ENCODE measurements at places on chromosomes 3 and 15.

DNA sequence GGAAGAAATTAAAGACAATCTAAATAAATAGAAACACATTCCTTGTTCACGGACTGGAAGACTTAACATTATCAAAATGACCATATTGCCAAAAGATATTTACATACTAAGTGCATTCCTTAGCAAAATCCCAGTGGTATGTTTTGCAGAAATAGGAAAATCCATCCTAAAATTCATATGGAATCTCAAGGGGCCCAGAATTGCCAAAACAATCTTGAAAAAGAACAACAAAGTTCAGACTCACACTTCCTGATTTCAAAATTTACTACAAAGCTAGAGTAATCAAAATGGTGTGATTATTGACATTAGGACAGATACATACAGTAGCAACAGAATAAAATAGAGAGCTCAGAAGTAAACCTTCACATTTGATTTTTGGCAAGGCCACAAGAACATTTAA lies 515.5 kb downstream of the OCA2 start:
- no peak for DNase-seq

GRCh38 chr3:112634786-112635541 lies 6.0 kb downstream of the CCDC80 start:
- DNase-seq: no peak

- no peak for DNase-seq
Measured at GRCh38 chr3:37668818-37669610, 192.7 kb upstream of the CTDSPL start.

- DNase-seq: no peak
Measured at GRCh38 chr15:99359769-99360168, 108.5 kb downstream of the LRRC28 start.

DNA sequence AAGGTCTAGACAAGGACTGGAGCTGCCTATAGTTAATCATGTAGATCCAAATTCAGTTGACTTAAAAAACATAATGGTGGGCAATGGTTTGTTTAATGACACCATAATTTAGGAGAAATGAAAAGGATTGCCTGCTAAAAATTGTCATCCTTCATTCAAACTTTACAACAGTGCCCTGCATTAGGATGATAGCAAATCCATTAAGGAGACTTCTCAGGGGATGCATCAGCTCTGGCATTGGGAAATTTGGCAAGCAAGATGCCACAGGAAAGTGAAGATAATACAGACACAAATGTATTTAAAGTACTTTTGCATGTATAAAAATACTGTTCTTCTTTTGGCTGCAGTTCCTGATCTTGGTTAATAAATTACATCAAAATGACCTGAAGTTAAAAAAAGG lies 93.1 kb upstream of the SKOR1 start:
- no peak for DNase-seq

GRCh38 chr15:70093481-70094319 lies 4.0 kb downstream of the TLE3 start:
- DNase-seq: no peak

- no peak for DNase-seq
Measured at GRCh38 chr3:12046406-12046805, 42.2 kb downstream of the SYN2 start.

DNA sequence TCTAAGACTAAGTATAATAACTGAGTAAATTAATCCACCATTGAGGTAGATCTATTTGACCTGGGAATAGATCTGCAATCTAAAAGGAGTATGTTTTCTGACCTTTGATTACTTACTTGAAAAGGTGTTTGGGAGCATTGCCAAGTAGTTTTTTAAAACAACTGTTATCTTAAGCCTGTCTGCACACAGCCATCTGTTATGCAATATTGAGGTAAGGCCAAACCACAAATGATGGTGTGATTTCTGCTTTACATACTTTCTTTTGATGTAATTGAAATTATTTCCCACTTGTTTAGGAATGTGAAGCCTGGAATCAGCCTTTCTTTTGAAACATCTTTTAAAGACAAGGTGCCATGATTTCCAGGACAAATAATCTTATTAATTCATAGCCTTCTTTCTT lies 274.0 kb downstream of the BBX start:
- no peak for DNase-seq

DNA sequence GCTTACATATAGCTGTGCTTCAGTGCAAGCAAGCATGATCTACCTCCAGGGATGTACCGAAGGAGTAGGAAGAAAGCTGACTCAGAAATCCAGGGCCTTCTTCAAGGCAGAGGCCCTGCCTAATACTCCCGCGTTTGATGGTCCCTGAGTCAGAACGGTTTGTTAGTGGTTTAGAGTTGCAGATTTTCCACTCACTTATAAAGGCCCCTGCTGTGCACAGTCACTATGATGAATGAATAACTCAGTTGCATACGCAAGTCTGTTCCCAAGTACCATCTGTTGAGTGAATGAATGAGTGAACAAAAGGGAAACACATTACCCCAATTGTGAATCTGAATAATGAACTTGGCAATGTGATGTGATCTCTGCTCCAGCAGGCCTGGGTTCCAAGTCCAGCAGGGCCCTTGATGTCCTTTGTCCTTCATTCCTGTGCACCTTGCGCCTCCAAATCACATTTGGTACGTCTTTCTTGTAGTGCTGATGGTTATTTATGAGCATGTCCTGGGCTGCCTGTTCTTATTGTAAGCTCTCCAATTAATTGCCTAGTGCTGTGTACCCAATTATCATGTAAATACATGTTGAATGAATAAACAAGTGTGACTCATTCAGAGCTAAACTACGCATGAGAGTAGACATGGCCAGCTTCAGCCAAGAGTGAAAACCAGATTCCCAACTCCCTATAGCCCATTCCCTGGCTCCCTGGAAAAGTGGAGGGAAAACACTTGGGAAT lies 85.3 kb upstream of the LIMD1 start:
- DNase-seq: peak; percentile 60

- DNase-seq: no peak
Measured at GRCh38 chr3:29537889-29538609, 257.2 kb downstream of the RBMS3 start.

GRCh38 chr15:34064438-34064837 lies 25.4 kb upstream of the AVEN start:
- no peak for DNase-seq

DNA sequence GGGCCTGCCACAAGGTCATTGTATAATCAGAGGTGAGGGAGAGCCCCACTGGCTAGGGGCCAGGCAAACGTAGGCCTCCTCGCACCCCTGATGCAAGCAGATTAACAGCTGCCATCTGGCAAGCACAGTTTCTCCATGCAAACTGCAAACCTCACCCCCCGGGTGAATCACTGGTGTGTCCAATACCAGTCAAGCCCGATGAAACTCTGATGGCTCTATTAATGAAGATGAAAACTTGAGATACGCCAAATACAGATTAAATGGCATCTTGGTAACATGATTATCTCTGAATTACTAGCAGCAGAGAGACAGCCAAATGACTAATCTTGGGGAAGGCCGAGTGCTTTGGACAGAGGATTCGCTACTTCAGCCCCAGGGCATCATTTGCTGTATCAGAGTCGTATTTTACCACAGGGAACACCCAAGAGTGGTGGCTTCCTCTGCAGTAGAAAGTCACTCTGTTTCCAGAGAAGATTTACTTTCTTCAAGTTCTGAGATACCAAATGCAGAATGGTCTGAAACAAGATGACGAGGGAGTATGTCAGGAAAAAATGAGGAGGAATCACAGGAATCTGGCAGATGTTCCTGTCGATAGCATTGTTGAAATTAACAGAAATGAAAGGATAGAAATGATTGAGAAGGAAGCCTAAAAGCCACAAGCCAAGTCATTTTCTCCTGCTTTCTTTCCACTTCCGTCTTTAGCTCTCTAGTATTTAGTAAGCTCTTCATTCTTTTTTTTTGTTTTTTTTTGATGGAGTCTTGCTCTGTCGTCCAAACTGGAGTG lies 96.2 kb upstream of the NR2F2 start:
- no peak for DNase-seq

GRCh38 chr15:83324799-83325198 lies 40.3 kb upstream of the BNC1 start:
- no peak for DNase-seq

GRCh38 chr15:92938387-92938786 lies 38.3 kb downstream of the CHD2 start:
- DNase-seq: no peak

DNA sequence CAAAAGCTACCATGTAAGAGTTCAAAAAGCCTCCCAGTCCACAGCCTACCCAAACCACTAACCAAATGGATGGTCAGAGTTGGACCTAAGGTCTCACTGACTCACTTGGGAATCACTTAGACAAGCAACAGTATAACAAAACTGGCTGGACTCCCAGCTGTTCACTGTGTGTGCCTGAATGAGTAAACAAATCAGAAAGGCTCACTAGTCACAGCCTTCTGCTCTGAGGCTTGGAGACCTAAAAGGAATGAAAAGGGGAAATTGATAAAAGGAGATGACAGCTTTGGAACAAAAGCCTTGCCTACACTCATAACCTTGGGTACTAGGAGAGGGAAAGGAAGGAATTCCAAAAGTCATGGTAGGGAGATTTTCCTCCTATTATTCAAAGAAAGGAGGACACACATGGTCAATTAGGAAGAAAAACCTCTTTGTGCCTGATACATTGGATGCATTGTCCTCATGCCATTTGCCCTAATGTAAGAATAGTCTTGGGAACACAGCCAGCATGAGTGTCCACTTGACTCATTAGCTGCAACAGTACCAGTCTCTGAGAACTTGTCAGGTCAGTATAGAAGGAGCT lies 92.3 kb downstream of the FRMD5 start:
- no peak for DNase-seq

- no peak for DNase-seq
Measured at GRCh38 chr15:69074843-69075224, 60.3 kb downstream of the NOX5 start.

- no peak for DNase-seq
Measured at GRCh38 chr15:93110502-93111040, 21.6 kb upstream of the RGMA start.

GRCh38 chr15:50262533-50262932 lies 3.0 kb downstream of the HDC start:
- DNase-seq: peak; percentile 76

- DNase-seq: no peak
Measured at GRCh38 chr3:53040351-53040820, 5.5 kb downstream of the SFMBT1 start.

DNA sequence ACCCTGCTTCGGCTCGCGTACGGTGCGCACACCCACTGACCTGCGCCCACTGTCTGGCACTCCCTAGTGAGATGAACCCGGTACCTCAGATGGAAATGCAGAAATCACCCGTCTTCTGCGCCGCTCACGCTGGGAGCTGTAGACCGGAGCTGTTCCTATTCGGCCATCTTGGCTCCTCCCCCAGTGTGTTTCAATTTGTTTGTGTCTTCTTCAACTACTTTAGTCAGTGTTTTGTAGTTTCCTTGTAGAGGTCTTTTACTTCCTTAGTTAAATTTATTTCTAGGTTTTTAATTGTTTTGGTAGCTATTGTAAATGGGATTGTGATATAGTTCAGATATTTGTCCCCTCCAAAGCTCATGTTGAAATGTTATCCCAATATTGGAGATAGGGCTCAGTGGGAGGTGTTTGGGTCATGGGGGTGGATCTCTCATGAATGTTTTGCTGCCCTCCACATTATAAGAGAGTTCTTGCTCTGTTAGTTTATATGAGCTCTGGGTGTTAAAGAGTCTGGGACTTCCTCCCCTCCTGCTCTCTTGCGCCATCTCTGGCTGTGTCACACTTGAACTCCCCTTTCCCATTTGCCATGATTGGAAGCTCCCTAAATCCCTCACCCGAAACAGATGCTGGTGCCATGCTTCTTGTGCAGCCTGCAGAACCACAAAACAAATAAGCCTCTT lies 304.4 kb downstream of the DOCK3 start:
- no peak for DNase-seq

- peak; percentile 90 for DNase-seq
Measured at GRCh38 chr3:53375019-53375418, 27.7 kb upstream of the DCP1A start.

GRCh38 chr3:158739078-158739477 lies 6.8 kb upstream of the RARRES1 start:
- peak; percentile 18 for DNase-seq

- DNase-seq: no peak
Measured at GRCh38 chr3:179415377-179415776, 35.9 kb downstream of the GNB4 start.

GRCh38 chr3:116322750-116323375 lies 122.4 kb downstream of the LSAMP start:
- DNase-seq: no peak

DNA sequence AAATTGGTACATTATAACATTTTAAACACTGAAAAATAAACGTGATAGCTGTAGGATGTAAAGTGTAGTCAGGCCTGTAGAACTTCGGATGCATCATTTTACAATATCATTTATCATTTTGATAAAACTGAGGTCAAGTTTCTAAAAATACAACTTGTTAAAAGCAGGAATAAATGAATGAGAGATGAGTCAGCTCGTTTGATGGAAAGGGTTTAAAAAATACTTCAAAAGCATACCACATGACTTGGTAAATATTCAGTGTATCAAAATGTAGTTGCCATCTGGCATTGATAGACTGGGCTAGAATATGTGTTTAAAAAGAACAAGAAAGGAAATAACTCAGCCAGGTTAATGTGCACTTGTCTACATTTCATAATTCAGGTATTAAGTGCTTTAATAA lies 357.0 kb downstream of the TIGIT start:
- no peak for DNase-seq

DNA sequence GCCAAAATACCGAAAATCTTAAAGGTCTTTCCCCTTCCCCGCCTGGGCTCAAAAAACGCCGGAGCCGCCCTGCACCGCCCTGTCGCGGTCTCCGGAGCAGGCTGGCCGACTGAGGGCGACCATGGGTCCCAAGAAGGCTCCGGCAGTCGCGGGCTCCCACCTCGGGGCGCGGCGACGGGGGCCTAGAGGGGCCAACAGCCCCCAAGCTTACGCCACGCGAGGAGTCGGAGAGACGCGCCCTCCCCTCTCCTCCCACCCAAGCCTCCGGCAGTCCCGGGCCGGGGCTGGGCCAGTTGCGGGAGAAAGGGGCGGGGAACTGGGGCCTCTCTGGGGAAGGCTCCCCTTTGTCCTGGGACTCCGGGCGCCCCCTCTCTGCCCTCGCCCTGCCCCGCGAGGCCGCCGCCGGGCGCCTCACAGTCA lies 69.2 kb downstream of the GOLGA8B start:
- DNase-seq: no peak

DNA sequence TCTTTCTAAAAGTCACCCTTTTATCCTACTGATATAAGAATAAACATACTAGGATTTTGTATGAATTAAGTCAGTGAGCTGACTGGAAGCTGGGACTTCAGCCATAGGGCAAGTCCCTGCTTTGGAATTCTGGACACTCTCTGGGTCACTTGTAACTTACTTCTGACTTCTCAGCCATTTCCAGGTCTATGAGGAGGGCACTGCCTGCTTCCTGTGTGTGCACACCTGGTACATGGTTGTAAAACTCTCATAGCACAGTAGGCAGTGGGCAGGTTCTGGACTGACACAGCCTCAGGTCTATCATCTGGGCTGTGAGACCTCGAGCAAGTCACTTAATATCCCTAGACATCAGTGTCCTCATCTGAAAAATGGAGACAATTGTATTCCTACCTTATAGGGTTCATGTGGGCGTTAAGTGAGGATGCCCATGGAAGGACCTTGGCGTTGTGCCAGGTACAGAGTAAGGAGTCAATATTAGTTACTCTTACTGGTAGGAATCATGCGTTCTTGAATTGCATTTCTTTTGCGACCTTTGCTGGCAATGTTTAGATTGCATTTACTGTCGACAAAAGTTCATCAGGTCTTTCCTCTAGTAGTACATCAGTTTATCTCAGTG lies 27.5 kb upstream of the TGM5 start:
- DNase-seq: no peak
